Stimulated activated CD4-positive, alpha-beta T cell treated with anti-CD3 and anti-CD28 coated beads, Interleukin-12 subunit alpha, Interleukin-12 subunit beta, amount 100 ng/mL, for 4 hours (primary cell): ENCODE measurements at places on chromosomes 6 and 20.

- DNase-seq = no peak
Observed at GRCh38 chr20:16417001-16417400, 156.2 kb downstream of the KIF16B start.

DNA sequence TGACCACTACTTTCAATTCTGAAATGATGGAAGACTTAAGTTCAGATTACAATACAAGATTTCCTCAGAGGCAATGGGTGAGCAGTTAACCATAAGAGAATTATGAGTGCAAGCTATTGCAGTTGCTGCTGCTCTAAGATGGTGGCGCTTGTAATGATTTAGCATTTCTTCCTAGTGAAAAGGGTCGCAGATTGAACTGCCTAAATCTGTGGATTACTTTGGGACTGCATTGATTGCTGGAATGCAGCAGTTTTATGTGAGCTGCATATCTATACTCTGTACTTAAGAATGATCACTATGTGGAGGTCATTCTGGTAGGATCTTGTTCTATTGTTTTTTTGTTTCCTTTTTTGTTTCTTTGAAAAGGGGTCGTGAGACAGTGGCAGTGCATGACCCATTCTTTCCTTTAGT, 5.3 kb downstream of the SCAF8 start:
- DNase-seq = no peak

DNA sequence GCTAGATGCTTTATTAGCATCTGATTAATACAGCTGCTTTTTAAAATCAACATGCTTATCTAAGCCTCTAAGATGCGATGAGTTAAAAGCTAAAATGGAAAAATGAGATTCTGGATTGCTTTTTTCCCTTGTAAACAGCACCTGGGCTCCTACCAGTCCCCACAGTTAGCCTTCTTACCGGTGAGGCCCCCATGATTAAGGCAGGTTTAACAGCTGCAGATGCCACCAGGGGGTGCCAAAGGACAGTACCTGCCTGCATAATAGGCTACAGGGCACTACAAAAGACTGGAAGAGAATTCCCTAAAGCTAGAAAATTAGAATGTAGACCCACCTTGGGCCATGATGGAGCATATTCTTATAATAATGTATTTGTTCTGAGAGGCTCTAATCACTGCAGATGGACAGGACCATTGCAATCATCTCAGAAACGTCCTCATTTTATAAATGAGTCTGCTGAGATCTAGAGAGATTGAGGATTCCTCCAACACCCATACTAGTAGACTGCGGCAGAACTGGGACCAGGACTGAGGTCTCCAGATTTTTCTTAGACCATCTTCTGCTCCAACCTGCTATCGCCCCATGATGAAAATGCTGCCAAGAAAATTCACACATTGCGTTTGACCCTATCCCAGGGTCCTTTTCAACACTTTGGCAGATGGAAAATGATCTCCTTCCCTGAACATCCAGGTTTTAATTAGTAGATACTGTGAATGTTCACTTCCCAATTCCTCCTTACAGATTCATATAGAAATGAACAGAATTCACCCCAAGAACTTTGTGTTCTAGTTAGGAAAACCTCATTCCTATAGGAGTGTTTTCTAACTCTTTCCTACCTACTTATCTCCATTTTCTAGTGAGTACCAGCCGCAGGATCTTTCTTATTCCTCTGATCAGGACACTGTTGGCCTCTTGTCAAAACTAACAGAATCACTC, 148.8 kb downstream of the RPS12 start:
- DNase-seq = peak; percentile 56

DNA sequence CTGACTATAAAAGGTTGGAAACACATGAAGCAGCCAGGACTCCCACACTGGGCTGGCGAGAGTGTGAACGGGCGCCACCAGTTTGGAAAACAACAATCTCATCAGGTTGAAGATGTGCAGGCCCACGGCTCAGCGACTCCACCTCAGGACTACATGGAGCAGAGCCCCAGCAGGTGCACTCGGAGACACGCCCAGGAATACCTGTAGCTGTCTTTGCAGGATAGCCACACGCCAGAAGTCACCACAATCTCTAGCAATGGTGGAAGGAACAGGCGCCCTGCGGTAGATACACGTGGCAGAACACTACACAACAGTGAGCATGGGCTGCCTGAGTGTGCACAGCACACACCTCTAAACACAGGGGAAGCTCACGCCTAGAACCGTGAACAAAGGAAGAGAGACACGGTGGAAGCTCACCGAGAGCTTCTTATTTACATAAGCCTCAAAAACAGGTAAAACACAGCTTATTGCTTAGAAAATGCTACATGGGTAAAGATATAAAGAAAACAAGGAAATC, 28.7 kb upstream of the RPS6KA2 start:
- DNase-seq = no peak

DNA sequence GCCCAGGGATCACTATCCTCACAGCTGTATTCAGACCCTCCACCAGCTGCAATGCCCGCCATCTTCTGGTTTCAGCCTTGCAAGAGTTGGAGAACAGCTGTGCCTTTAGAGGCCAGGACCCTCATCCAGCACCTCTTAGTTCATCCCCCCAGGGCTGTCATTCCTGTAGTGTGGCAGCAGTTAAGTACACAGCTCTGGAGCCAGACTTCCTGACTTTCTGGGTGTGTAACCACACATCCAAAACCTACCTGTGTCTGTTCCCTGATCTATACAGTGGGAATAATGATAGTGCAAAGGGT, 452 bp upstream of the TREM2 start:
- DNase-seq = no peak

- DNase-seq = no peak
Observed at GRCh38 chr6:155171747-155172449, 91.9 kb upstream of the CLDN20 start.

DNA sequence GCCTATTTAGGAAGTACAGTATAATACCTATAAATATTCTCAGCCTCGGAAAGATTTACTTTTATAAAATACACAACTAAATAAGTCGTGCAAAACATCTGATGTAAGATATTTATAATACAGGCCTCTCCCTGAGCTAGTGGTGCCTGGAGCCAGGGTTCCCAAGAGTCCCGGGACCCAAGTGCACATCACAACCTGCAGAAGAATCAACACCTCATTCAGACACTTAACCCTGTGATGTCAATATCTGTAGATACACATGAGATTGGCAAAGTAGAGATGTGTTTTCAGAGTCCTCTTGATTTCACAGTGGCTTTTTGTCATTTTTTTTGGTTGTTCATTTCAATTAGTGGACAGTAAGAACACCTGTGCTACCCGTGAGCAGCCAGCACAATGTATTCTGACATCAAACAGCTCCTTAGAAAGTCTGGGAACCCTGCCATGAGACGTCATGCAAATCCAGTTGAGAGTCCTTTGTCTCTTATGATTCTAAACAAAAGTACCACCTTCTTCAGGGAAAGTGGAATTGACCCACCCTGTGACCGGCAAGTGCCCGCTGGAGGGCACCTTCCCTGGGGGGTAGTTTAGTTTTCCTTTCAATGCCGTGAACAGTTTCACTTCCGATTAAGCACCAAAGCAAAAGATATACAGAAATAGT, 101.6 kb downstream of the DACT2 start:
- no peak for DNase-seq

DNA sequence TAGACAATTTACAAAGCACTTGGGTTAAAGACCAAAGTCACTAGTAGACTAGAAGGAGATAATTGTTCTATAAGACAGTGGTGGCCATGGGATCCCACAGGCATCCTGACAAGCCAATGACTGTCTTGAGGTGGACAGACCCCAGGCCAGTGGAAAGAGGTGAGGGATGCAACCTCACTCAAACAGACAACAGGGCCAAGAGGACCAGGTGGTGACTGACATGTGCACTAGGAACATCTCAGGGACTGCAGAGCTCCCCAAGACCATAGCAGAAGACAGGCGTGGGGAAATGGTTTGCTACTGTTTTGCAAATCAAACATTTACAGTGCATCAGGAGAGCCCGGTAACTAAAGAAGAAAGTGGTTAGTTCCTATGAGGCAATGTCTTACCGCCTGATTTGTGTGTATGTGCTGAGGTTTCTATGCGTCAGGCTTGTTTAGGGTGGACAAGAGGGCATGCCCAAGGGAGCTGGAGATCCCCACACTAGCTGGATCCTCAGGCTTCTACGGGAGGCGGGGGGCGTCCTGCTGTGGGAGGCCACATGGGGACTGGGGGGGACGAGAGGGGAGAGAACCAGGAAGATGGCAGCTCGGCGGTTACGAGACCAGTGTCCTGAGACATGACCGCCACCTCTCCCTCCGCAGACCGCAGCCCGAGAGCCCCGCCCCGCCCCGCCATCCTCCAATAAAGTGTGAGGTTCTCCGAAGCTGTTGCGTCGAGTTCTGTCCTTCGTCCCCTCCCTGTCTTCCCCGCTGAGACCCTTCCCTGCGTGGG, 623 bp upstream of the MRPS26 start:
- peak; percentile 55 for DNase-seq

GRCh38 chr6:132698608-132699007, 15.2 kb downstream of the VNN1 start:
- no peak for DNase-seq

DNA sequence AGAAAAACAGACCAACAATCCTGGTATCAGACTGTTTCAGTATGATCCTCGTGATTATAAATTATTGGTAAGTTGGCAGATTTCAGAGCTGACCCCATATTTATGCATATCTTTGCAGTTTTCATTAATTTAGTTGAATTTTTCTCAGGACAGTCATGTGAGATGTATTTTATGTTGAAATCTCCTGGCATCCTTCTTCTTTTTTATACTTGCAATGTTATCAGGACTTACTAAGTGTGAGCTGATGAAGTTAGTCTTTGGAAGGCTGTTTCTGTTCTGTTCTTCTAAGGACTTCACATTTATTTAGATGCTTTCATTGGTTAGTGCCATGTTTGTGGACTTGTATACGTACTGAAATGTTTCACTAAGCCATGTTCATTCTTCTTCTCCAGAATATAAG, 17.2 kb downstream of the SMPDL3A start:
- no peak for DNase-seq

- DNase-seq = no peak
Observed at GRCh38 chr20:57679113-57679512, 30.7 kb downstream of the PMEPA1 start.

- DNase-seq = peak; percentile 70
Observed at GRCh38 chr6:142112451-142113061, 20.2 kb upstream of the GJE1 start.

DNA sequence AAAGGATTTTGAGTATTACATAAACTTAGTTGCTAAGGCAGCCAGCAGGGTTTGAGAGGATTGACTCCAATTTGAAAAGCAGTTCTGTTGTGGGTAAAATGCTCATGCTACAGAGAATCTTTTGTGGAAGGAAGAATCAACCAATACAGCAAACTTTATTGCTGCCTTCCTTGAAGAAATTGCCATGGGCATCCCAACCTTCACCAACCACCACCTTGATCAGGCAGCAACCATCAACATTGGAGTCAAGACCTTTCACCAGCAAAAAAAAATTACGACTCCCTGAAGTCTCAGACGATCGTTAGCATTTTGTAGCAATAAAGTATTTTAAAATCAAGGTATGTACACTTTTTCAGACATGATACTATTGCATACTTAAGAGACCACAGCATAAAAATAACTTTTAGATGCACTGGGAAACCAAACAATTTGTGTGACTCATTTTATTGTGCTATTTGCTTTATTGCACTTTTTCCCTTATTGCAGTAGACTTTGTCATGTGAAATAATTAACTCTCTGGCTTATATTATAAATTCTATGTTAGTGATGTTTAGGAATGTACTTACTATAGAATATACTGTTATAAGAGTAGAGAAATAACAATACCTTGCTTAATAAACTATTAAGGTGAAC, 390.8 kb downstream of the CDKAL1 start:
- no peak for DNase-seq

DNA sequence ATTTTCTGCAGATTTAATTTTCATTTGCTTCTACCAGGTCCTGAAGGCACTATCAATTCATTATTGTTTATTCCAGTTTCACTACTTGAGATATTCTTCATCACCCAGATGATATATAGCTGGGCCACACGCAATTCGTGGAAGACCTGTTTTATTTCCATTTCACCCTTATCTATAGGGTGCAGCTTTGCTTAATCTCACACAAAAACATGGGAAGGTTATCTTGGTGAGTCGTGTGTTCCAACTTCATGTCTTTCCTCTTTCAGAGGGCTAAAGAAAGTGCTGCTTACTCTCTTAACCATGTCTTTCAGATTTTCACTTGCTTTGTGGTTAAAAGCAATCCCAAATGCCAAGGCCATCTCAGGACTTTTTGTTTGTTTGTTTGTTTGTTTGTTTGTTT, 194.0 kb downstream of the SOD2 start:
- no peak for DNase-seq

- DNase-seq = no peak
Observed at GRCh38 chr6:56499095-56499494, 143.6 kb downstream of the DST start.

GRCh38 chr6:72948153-72948552, 277.1 kb downstream of the KHDC1L start:
- no peak for DNase-seq

DNA sequence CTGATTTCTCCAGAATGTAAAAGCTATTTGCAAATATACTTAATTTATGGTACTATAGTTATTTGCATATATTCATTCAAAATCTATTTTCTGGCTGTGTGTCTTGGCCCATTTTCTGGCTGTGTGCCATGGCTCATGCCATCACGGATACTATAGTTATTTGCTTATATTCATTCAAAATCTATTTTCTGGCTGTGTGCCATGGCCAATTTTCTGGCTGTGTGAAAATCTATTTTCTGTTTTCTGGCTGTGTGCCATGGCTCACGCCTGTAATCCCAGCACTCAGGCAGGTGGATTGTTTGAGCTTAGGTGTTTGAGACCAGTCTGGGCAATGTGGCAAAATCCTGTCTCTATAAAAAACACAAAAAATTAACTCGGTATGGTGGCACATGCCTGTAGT, 28.9 kb upstream of the RIPK1 start:
- no peak for DNase-seq

- no peak for DNase-seq
Observed at GRCh38 chr6:56649053-56649769, 6.5 kb upstream of the DST start.

DNA sequence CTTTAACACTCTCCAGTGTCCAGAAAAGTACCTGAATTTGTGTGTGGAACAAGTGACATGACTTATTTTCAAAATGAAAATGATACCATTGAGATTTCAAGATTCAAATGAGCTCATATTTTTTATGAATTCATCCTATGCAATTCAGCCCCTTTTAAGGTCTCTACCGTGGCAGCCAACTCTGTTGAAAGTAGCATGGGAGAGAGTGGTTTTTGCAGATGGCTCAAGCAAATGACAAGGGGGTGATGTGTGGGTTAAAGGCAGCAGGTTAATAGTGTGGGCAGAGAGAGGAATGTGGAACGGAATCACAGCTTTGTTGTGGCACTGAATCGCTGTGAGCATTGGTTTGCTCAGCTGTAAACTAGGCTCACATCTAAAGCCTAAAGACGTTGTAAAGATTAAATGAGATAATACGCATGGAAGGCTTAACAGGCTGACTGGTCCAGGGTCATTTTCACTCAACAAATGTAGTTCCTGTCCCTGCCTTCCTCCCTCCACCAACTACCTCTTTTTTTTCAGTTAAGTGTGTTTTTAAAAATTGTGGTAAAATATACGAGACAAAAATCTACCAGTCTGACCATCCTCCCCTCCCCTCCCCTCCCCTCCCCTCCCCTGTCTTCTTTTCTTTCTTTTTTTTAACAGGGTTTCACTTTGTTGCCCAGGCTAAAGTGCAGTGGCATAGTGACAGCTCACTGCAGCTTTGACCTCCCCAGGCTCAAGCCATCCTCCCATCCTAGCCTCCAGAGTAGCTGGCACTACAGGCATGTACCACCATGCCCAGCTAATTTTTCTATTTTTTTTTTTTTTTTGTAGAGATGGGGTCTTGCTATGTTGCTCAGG, 114.7 kb upstream of the ZNF217 start:
- DNase-seq = peak; percentile 21

GRCh38 chr20:32034581-32035425, 17.2 kb upstream of the HCK start:
- DNase-seq = no peak
